ENCODE measurements at places on chromosomes 4 and X.
A peak's percentile ranks its signal among the peaks of the same experiment; 100 is the strongest.

GRCh38 chrX:56746996-56747395 lies 18.0 kb downstream of the NBDY start:
- DNase-seq: no peak

- no peak for DNase-seq
Measured at GRCh38 chrX:86171366-86171765, 23.1 kb downstream of the DACH2 start.

GRCh38 chrX:46567388-46567787 lies 6.2 kb upstream of the CHST7 start:
- DNase-seq: no peak

DNA sequence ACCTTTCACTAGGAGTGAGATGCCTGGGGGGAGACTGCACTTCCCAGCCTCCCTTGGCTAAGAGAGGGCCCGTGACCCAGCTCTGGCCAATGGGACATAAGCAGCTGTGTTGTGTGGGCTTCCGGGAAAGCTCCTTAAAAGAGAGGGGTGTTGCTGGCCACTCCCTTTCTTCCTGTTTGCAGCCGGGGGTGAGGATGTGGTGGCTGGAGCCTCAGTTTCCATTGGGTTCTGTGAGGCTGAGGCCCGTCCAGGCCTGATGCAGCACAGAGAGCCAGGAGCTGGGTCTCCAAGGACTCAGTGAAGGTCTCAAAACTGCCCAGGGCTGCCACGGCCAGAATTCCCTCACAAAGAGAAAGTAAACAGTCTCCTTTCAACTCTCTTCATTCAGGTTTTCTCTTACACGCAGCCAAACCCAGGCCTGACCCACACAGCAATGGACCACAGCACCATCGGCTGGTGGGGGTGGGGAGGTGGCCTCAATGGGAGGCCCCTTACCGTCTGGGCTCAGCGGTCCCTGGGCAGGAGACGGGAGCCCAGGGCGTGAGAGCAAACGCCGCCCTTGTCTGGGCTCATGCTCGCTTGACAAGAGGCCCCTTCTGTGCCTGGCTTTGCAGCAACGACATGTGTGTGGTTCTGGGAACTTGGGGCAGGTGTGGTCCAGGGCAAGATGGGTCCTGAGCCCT lies 6.6 kb downstream of the NKX1-1 start:
- peak; percentile 4 for DNase-seq

DNA sequence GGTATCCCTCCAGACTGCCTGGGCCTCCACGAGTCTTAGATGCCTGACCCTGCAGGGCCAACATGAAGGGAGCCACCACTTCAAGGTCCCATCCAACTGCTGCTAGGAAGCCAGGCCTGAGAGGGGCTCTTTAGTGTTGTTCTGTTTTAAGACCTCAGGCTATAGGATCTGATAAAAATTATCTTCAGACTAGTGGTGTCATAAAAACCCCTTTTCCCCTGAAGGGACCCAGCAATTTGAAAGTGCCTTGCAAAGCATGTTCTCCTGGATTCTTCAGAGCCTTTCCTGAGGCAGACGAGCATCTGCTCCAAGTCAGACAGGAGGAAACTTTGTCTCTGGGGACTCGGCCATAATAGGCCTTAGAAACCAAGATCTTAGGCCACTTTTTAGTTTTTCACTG lies 26.9 kb downstream of the TSPAN5 start:
- DNase-seq: no peak

DNA sequence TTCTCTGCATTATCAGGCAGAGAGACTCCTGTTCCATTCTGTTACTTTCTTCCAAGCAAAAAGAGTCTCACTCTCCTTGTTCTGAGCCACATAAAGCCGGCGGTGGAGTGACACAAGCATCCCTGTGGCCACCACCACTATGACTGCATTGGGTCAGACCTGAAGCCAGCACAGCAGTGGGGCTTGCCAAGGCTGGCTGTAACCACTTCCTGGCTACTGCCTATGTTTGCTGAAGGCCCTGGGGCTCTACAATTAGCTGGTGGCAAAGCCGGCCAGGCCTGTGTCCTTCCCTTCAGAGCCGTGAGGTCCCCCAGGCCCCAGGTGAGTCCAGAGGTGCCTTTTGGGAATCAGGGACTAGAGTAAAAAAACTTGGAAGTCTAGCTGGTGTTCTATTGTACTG lies 31.8 kb downstream of the PLAC8 start:
- no peak for DNase-seq

- no peak for DNase-seq
Measured at GRCh38 chr4:164508771-164509170, 245.2 kb upstream of the SMIM31 start.

DNA sequence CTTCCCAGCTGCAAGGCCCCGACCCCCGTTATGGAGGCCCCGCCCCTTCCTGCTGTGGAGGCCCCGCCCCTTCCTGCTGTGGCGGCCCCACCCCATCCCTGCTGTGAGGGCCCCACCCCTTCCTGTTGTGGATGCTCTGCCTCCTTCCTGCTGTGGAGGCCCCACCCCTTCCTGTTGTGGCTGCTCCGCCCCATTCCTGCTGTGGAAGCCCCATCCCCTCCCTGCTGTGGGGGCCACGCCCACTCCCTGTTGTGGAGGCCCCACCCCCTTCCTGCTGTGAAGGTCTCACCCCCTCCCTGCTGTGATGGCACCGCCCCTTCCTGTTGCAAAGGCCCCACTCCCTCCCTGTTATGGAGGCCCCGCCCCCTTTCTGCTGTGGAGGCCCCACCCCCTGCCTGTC lies 104.9 kb upstream of the PSAPL1 start:
- DNase-seq: peak; percentile 100

Data from BE2C (cell line).